Esophagus mucosa (tissue), 1 donor: ENCODE measurements at places on chromosomes 11 and 22.

- no peak for ATAC-seq
Measured at GRCh38 chr22:37599153-37599552, 9.5 kb upstream of the GGA1 start.

DNA sequence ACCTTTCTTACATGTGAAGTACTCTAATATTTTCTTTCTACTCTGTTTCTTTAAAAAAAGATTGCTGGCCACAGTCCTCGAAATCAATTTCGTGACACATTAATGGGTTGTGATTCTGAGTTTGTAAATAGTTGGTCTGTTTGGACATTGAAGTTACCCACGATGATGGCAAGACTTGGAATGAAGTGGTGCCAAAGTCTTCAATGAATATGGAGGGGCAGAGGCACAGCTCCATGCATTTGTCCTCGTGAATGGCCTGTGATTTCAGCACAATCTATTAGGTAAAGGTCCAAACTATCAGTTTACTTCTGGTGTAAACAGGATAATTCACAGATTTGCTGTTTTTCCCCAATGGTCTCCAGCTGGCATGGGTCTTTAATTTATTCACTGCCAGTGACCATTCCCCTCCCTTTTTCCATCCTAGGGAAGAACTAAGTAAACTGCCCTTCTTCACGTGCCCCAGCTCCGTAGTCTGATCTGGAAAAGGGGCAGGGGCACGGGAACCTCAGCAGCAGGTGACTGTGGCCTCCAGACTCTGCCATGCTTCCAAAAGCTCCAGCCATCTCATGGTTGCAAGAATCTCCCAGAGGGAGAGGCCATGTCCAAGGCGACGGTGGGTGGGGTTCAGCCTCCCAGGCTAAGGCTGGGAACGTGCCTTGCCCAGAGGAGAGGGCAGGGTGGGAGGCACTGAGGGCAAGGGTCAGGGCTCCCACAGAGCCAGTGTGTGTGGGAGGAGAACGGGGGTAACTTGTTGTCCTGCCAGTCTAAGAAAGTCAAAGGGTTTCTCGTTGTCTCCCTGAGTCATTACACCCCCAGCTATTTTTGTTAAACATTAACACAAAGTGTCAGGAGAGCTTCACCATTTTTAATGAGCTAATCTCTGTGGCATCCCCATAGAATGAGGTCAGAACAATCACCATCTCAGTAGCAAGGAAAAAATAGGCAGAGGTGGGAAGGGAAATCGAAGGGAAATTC is 16.9 kb upstream of the PEX26 start:
- ATAC-seq = no peak

GRCh38 chr11:67418476-67419281 is 3.2 kb downstream of the CARNS1 start:
- ATAC-seq = no peak

- ATAC-seq = no peak
Measured at GRCh38 chr11:115409116-115409670, 95.0 kb downstream of the CADM1 start.

DNA sequence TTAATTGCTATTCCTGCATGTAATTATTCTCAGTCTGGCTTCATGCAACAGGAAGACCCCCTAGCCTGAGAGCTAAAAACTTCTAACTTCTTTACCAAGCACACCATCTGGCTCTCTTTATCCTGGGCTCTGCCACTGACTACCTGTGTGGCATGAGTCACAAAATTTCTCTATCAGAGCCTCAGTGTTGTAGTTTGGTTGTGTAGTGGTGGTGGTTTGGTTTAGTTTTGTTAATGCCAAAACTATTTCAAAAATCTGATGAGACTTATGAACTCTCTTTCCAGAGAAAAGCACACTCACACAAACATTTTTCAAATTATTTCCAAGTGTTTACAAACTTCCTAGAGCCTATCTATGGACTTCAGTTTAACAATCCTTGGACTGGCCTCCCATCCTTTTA is 7.5 kb upstream of the IL17RA start:
- no peak for ATAC-seq

GRCh38 chr22:48886604-48887393 is 940.9 kb downstream of the BRD1 start:
- no peak for ATAC-seq

DNA sequence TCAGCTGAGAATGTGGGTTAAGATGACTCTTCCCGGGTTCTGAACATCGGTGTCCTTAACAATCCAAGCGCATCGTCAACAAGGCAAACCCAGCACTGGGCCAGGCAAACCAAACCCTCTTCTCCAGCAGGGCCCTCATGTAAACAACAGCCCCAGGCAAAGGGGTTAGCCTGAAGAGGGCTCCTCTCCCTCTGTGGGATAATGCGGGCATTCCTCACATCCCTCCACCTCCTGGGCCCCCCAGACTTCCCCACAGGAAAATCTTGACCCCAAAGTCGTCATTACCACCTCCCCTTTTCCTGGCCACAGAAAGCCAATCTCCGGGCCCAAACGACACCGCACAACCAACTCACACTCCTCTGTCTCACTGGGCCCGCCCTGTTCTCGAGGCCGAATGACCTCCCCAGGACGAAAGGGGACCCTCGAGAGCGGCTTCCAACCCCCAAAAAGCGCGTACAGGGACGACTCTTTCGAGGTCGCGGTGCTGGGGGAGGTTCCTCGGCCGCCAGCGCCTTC is 566 bp downstream of the DDB1 start:
- no peak for ATAC-seq

DNA sequence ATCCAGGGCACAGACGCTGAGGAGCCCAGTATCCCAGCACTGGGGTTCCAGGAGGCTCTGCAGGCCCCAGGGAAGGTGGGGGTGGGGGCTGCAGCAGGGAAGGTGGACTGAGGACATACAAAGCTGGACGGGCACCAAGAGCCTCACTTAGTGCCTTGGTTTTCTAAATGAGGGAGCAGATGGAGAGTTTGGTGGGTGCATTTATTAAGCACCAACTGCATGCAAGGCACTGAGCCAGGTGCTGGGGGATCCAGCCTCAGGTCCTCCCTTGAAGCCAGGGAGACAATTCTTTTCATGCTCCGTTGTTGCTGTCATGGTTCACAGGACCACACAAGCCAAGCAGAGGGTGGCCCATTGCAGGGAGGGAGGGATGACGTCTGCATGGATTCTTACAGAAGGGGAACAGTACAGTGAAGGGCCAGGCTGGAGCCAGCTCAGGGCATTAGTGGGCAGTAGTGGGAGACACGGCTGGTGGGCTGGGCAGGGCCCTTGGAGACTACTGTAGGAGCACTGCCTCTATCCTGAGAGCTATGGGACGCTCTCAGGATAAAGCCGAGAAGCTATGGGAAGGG is 65.0 kb downstream of the MACROD1 start:
- ATAC-seq = no peak

- no peak for ATAC-seq
Measured at GRCh38 chr11:100929377-100929776, 200.2 kb downstream of the PGR start.

GRCh38 chr11:14555818-14556217 is 35.6 kb upstream of the PSMA1 start:
- ATAC-seq = no peak

DNA sequence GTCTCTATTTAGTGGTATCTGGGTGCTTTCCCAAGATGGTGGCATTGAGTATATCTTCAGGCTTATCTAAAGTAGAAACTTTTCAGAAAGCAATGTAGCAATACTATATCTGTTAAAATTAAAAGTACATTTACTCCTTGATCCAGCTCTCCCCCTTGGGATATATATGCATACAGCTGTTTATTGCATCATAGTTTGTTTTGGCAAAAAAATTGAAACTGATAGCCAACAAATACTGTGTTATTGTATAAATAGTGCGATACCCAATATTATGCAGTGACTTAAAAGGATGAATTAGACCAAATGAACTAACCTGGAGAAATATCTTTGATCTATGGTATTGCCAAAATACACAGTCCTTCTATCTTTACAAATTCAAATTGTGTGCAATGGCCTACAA is 8.4 kb upstream of the OR10A3 start:
- no peak for ATAC-seq

DNA sequence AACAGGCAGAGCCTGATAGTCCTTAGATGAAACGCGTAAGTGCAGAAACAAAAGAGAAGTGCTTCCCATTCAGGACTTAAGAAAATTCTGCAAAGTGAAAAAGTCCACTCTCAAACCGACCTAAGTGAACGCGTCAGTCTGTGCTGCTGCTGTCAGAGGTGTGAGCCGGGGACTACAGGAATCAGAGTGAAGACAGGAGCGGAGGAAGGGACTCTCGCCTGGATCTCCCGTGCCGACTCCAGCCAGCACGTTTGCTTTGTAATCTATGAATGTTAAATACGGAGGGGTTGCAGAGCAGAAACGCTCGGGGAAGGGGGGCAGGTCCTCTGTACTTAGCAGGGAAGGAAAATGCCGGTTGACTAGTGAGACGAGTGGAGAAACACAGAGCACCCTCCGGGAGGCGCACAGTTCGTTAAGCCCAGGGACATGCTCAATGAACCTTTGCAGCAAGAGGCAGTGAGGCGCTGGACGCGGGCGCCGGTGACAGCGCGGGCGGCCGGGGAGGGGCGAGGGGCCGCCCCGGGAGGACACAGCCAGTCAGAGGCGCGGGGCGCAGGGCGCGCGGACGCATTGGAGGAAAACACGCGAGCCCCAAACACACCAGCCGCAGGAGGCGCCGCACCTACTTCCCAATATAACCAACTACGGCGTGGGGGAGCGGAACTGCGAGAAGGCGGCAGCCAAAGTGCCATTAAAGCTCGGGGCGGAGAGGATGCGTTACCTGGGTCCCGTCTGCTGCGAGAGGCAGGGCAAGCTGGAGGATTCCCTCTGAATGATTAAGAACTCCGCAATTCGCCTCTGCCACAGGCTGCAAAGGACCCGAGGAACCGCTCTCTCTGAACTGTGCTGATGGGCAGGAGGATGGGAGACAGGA is at the start of gene CNTN5:
CNTN5 (plus strand) TSS at position 598 of the 874 bp plus-strand sequence.
- peak; percentile 55 for ATAC-seq

GRCh38 chr11:96055706-96056387 is 131.9 kb upstream of the MTMR2 start:
- peak; percentile 44 for ATAC-seq
